ENCODE measurements at places on chromosomes 7 and 10.

DNA sequence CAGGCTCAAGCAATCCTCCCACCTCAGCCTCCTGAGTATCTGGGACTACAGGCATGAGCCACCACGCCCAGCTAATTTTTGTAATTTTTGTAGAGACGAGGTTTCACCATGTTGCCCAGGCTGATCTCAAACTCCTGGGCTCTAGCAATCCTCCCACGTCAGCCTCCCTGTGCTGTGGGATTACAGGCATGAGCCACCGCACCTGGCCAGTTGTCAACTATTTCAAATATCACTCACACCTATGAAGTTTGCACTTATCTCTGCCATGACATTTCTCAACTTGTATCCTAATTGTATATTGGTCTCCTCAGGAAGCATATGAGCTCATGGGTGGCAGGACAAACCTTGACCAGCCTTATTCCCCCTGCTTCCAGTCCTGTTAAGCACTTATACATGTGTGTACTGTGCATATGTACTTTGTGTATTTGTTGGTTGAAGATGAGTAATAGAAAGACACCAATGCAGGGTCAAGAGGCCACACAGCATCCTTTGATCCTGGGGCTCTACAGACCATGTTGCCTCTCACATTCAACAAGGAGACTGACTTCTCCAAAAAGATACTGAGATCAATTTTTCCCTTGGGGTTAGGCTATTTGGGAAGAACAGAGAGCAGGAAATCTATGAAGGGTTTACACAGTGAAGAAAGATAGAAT, 82.2 kb downstream of the SLC16A9 start:
- no peak for DNase-seq

- no peak for DNase-seq
Observed at GRCh38 chr10:87850742-87851205, 12.6 kb downstream of the KLLN start.

- no peak for DNase-seq
Observed at GRCh38 chr10:49602380-49603023, 7.6 kb upstream of the SLC18A3 start.

DNA sequence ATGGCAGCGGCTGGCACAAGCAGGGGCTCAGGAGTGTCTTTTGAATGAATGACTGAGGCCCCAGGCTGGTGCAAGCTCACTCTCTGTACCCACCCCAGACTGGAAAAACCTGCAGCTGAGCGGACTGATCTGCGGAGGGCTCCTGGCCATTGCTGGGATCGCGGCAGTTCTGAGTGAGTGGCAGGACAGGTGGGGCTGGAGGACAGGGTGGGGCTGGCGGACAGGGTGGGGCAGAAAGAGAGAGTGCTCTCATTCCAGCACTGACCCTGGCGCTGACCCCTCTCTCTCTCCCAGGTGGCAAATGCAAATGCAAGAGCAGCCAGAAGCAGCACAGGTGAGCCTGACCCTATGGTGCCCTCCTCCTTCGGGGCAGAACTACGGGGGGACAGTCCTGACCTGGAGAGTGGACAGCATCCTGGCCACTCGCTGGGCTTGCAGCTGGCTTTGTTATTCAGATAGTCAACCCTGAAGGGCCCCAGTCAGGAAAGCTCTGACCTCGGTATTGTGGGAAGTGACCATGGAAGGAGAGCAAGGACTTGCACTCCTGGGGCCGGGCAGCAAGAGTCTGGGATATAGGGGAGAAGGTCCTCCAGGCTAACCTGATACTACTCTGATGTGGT, 4.1 kb downstream of the FXYD4 start:
- DNase-seq: no peak

DNA sequence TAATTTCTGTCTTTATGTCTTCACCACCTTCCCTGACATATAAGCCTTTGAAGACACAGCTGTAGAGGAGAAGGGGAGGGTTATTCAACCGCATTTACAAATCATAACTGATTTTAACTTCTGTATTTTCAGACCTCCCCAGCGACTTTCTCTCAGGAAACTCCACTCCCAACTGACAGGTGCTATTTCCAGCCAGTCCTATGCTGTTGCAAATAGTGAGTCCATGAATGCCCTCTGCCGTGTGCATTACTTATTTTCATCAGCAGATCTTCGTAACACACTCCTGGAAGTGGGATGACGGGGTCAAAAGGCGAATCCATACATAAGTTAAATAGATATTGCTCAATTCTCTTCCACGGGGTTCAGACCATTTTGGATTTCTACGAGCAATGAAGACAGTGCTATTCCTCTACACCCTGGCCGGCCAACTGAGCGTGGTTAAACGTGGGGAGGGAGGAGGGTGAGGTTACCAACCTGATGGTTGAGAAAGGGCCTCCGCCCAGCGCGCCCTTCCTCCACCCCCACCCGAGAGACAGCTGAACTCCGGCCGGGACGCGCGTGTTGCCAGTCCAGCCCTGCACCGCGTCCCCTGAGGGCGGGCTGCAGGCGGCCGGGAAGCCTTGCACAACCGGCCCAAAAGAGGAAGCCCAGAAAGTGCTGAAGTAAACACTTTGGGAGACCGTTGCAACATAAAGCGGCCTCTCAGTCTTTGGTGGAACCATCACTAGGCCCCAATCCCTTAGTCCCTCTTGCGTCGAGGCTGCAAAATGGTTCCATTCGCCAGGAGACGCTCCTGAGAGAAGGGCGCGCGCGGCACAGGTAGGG, at the start of gene APBB1IP:
APBB1IP (plus strand) TSS at position 705 of the 825 bp plus-strand sequence. CDS start 53,986 bp downstream, outside the sequence.
- peak; percentile 39 for DNase-seq

Data from esophagus squamous epithelium (tissue), 5 donors.